ENCODE measurements at places on chromosomes 1 and 21. TPM values are rescaled to one million over a fixed set of nuclear protein-coding genes. Genes with fewer than 3 reads are reported as not detected.

- no peak for DNase-seq
- no peaks in the 10 kb centered on the region for H3K27me3 ChIP-seq
- no peak overlapping the region for H3K27ac ChIP-seq
Measured at GRCh38 chr1:74857676-74858075, 124.7 kb downstream of the TYW3 start.

The IVL gene
- polyA plus RNA-seq = 1.2 TPM

The CDA gene
- 9.9 TPM for polyA plus RNA-seq

- DNase-seq = no peak
- no peaks in the 10 kb centered on the region for H3K4me1 ChIP-seq
- no peak overlapping the region for H3K27ac ChIP-seq
- H3K36me3 ChIP-seq = no peaks in the 10 kb centered on the region
Measured at GRCh38 chr1:115908565-115909274, 67.6 kb upstream of the SLC22A15 start.

The C4BPA gene
- not detected for polyA plus RNA-seq

The FMOD gene
- 11.4 TPM for polyA plus RNA-seq

DNA sequence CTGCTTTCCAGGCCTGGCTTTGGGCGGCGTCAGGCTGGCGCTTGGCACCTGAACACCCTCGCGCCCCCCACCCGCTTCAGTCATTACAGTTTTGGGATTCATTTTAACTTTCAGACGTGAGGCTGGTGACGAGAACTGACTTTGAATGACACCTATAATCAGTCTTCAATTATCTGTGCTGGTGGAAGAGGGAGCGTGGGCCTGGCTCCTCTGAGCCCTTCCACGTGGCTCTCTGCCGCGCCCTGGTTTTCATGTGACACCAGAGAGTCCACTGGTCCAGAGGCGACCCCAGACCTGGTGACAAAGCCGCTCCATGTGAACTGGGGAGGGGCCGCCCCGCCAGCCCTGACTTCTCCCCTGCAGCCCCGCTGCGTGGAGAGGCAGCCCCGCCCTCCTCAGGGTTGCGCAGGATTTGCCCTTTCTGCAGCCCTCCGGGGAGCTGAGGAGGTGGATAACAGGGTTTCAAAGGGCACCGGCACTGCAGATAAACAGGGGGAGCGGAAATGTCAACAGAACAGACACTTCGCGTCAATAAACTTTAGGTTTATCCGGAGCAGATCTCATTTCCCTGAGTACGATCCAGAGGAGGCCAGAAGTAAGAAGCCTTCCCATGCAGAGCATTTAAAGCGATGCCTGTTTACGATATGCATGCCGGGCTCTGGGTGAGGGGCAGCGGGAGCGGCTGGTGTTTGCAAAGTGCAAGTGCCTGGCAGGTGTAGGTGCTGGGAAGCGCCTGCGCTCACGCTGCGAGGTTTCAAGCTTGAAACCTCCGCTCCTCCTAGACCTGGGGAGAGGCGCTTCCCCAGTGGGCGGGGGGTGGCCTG is 56.4 kb downstream of the AJAP1 start:
- no peaks in the 10 kb centered on the region for H3K27me3 ChIP-seq
- no peak overlapping the region for H3K27ac ChIP-seq
- H3K4me1 ChIP-seq = no peaks in the 10 kb centered on the region
- no peak overlapping the region for H3K4me3 ChIP-seq
- DNase-seq = no peak

The OPTC gene
- not detected for polyA plus RNA-seq

DNA sequence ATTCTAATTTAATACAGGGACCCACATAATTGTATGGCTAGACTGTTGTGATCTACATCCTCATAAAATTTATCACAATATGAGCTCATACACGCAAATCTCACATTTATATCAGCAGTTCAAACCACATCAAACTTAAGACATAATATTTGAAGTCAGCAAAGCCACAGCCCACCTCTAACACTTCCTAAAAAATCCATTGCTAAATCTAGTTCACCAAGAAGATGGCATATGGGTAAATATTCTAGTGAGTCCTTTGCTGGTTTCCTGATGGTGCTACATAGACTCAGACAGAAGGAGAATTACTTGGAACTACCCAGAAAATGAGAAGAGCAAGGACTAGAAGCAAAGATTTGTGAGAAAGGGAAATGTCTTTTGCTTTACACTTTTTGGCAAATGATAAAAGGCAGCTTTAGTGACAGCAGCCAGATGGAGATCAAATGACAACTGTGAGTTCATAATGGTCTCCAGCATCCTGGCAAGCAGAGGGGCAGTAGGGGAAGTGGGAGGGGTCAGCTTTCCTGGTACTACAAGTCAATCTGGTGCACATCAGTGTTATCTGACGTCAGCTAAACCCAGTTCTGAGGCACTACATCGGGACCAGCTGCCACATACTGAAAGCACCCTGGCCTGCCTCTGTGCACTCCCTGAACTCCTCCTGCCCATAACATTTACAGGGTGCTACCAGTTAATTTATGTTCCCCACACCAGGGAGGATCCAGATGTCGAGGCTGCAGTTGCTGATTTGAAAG is 10.6 kb upstream of the GADD45A start:
- H3K27me3 ChIP-seq = no peaks in the 10 kb centered on the region
- H3K36me3 ChIP-seq = no peaks in the 10 kb centered on the region
- no peak overlapping the region for H3K4me3 ChIP-seq
- DNase-seq = peak; percentile 45
- no peaks in the 10 kb centered on the region for H3K4me1 ChIP-seq

- H3K4me3 ChIP-seq = no peak overlapping the region
- H3K4me1 ChIP-seq = peaks cover 28% of the 10 kb centered on the region
- no peak overlapping the region for H3K27ac ChIP-seq
- no peaks in the 10 kb centered on the region for H3K27me3 ChIP-seq
- peaks cover 41% of the 10 kb centered on the region for H3K36me3 ChIP-seq
- DNase-seq = no peak
Measured at GRCh38 chr1:159014003-159014571, 4.4 kb downstream of the IFI16 start.

- peak overlapping the region; percentile 55 for H3K27ac ChIP-seq
- H3K27me3 ChIP-seq = no peaks in the 10 kb centered on the region
- peak; percentile 80 for DNase-seq
- 0 out of 2 replicates have a peak, but pooled peaks cover 3% of the 10 kb centered on the region for H3K36me3 ChIP-seq
Measured at GRCh38 chr1:213070406-213070805, 19.4 kb downstream of the RPS6KC1 start.

GRCh38 chr1:17546946-17547670 is 7.6 kb downstream of the ARHGEF10L start:
- no peak for DNase-seq
- H3K36me3 ChIP-seq = no peaks in the 10 kb centered on the region
- no peaks in the 10 kb centered on the region for H3K27me3 ChIP-seq
- H3K4me3 ChIP-seq = no peak overlapping the region

The ATP1A4 gene
- not detected for polyA plus RNA-seq

The SEC16B gene
- polyA plus RNA-seq = 1.8 TPM

DNA sequence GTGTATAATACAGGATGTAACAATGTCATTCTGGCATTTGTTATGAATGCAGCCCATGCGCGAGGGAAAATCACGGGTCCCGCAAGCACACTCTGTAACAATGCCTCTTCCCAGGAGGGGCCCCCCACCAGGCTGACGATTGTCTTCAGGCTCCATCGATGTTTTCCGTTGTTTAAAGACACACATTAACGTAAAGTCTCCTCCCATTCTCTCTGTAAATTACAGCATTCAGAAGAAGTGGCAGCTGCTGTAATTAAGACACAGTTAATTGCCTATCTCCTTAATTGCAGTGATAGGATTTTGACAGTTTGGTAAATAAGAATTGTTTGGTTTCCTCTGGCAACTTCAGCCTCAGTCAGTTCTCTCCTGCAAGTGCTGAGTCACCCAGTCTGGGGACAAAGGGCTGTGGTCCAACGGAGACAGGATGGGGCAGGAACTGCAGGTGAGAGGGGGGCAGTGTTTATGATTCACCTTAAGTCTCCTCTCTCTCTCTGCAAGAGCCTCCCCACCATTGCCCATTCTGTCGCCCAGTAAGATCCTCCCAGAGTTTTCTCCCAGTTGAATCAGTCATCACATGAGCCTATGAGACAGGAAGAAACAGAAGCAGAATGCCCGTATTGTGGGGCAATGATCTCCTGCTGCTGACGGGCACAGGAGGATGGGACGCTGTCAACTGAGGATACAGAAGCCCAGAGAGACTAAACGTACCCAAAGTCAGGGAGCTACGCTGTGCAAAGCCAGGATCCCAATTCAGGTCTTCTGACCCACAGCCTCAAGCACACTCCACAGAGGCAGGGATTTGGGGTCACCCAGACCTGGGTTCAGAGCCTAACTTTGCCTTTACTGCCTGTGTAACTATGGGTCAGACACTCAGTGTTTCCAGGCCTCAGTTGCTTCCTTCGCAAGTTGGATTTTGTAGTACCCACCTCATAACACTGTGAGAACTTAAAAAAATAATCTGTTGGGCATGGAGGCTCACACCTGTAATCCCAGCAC is 110.0 kb downstream of the ADSS2 start:
- H3K27me3 ChIP-seq = no peaks in the 10 kb centered on the region
- H3K4me1 ChIP-seq = peaks cover 4% of the 10 kb centered on the region
- no peaks in the 10 kb centered on the region for H3K36me3 ChIP-seq
- no peak overlapping the region for H3K27ac ChIP-seq
- DNase-seq = peak; percentile 50

DNA sequence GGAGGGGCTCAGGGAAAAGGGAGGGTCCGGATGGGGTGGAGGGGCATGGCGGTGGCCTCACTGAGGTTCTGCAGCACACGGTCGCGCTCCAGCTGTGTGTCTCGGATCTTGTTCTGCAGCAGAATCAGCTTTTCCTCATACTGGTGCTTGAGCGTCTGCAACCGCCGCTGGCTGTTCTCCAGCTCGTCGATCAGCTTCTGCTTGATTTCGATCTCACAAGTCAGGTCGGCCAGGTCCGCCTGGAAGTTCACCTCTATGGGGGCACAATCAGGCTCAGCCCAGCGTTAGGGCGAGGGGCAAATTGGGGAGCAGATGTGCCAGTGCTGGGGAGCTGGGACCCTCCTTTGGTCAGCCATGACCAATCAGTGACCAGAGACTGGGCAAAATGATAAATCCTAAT is 25.2 kb downstream of the KIF21B start:
- H3K4me1 ChIP-seq = no peaks in the 10 kb centered on the region
- peaks cover 3% of the 10 kb centered on the region for H3K27me3 ChIP-seq
- no peak for DNase-seq
- no peak overlapping the region for H3K27ac ChIP-seq
- H3K4me3 ChIP-seq = no peak overlapping the region

DNA sequence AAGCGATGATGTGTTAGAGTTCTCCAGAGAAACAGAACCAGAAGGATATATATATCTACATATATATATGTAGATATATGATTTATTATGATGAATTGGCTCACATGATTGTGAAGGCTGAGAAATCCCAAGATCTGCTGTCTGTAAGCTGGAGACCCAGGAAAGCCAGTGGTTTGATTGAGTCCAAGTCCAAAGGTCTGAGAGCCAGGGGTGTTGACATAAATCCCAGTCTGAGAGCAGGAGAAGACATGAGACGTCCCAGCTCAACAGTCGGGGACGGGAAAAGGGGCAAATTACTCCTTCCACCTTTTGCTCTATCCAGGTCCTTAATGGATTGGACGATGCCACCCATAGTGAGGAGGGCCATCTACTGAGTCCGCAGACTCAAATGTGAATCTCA is 126.6 kb downstream of the PRDM2 start:
- no peaks in the 10 kb centered on the region for H3K36me3 ChIP-seq
- no peak for DNase-seq
- no peak overlapping the region for H3K27ac ChIP-seq

DNA sequence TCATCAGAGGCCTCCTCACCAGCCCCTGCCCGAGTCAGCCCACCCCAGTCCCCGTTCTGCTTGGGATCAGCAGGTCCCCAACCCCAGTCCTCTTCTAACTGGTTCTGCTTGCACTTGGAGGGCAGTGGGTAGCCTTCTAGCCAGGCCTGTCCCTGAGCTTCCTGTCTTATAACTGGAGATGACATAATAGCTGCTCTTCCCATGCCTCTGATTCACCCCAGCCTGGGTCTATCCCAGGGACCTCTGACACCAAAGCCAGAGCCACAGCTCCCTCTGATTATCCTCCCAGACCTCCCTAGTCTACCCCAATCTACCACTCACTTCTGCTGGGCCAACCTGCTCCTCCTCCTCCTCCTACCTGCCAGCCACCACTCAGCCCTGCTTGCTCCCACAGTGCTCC is 31.4 kb downstream of the IQGAP3 start:
- H3K4me1 ChIP-seq = no peaks in the 10 kb centered on the region
- DNase-seq = peak; percentile 57
- no peaks in the 10 kb centered on the region for H3K36me3 ChIP-seq
- H3K27ac ChIP-seq = no peak overlapping the region
- no peak overlapping the region for H3K4me3 ChIP-seq
- H3K27me3 ChIP-seq = no peaks in the 10 kb centered on the region

DNA sequence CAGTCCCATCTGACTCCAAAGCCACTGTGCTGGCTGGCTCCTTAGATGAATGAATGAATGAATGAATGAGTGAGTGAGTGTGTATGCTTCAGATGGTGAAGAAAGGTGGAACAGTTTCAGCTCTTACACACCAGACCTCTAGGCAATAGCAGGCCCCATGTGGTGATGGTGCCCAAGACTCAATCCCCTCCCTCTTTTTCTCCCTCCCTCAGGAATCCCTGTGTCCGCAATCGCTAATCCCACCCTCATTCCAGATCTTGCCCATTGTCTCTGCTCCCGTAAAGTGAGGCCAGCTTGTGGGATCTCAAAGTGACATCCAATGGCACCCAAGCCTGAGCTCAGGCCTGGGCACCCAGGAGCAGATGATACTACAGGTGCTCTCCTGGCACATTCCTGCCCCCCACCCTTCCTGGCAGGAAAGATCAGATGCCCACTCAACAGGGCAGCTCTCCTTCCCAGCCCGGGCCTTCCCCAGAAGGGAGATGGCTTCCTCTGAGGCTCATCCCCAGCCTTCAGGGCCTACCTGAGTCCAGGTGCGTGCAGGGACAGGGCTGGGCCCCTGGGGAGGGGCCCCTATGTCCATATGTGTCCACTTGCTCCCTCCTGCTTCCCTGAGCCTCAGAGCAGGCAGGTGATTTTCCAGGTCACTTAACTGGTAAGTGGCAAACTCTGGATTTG is 106.4 kb downstream of the HMGB4 start:
- H3K4me3 ChIP-seq = no peak overlapping the region
- no peak for DNase-seq
- peaks cover 56% of the 10 kb centered on the region for H3K4me1 ChIP-seq

DNA sequence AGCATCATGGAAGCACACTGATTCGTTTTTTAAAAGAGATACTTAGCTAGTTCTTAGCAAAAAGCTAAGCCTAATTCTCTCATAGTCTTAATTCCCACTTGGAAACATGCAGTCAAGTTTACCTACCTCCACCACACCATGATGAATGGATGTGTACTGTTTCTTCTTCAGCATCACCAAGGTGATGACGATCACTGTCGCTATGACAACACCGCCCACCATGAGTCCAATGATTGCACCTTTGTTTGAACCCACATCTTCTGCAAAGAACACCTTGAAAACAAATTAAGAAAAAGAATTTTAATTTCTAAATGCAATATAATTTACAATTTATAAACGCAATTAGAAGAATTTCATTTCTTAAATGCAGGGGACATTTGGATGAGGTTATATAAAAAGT is 156.8 kb downstream of the GABPA start:
- DNase-seq = no peak
- no peak overlapping the region for H3K27ac ChIP-seq
- no peak overlapping the region for H3K4me3 ChIP-seq
- peaks cover 19% of the 10 kb centered on the region for H3K36me3 ChIP-seq
- no peaks in the 10 kb centered on the region for H3K27me3 ChIP-seq

The SEMA4A gene
- 0.35 TPM for polyA plus RNA-seq

All from GM23248 (cell line).